Calu3 (cell line): ENCODE measurements at places on chromosomes 11 and 22.

GRCh38 chr22:37077802-37078448 lies 26.4 kb downstream of the KCTD17 start:
- DNase-seq: peak; percentile 84

GRCh38 chr11:30196400-30197206 lies 34.2 kb upstream of the FSHB start:
- DNase-seq: peak; percentile 67

DNA sequence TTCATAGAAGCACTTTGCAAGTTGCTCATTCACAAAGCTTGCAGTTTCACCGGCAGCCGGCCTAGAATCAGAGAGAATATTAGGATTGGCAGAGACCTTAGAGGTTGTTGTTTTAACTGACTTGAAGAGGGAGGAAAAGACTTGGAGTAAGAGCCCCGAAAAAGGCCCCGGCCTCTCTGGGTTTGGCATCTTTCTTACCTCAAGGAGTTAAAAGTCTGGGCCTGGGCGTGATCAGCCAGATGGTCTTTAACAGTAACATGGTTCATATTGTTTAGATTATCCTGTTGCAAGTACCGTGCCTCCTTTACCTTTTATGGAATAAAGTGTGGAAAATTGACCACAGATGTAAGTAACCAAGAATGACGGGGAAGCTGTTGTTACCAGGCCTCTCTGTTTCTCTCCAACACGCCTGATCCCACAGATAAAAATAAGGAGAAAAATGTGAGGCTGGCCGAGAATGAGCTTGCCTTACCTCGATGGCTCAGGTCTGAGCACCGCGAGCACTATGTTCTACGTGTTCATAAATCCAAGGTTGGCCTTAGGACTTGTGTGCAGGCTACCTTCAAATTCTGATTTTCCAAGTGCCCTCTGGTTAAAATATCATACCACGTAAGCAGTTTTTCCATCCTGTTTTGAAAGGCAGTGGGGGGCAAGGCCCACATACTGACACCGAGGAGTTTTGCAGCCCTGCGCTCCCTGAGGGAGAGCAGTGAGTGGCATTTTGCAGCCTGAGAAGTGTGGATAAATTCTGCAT lies 56.4 kb downstream of the PARVA start:
- DNase-seq: no peak

DNA sequence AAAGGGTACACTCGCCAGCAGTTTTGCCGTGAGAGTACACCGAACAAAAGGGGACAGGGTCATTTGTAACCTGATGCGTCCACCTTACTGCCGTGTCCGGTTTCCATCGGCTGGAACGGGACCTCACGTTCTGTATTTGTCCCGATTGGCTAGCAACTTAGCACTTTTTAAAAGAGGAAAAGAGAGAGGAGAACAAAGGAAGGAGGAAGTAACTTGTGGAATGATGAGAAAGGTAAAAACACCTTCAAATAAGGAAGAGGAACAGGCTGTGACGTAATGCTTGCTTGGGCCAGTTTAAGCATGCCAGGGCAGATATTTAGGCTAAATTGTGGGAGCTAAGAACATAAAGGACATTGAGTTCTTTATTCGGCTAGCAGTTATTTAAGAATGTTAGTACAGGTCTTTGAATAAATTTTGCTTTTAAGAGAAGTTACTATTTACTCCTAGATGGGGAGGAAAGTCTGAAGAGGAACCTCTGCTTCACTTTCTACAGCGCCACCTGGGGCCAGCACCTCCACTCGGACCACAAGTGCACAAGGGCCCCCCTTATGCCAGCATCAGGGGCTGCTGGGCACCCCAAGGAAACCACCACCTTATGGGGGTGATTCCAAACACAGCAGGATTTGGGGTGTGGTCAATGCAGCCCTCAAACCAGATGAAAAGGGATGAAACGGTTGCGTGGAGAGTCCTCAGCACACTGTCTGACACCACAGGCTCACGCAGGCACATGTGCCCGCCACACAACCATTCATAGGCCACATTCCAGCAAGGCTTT lies 5.8 kb downstream of the ARSA start:
- DNase-seq: peak; percentile 34

DNA sequence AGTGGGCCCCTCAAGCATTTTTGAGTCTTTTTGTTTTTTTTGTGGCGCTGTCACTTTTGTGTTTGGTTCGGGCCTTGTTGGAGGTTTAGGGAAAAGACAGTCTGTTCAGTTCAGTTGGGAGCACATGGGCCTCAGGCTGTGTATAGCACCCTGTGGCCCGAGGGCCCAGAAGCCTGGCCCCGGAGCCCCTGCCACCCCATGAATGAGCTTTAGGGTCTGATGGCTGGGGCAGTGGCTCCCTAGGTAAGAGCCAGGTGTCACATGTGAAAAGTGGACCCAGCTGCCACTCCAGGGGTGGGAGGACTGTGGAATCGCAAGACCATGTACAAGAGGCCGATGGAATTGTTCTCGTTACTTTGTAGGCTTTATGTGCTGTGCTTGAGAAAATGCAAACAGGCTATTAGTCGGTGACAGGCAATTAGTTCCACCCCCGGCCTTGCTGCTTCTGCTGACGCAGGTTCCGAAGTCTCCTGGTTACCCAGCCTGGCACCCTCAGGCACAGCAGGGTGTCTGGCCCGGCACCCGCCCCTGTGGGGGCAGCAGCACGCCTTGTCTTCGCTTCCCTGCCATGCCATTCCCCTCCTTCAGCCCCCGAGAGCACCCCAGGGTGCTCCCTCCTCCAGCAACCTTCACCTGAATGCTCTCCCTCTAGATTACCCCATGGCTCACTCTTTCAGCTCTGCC lies 38.2 kb upstream of the PARVG start:
- DNase-seq: no peak

DNA sequence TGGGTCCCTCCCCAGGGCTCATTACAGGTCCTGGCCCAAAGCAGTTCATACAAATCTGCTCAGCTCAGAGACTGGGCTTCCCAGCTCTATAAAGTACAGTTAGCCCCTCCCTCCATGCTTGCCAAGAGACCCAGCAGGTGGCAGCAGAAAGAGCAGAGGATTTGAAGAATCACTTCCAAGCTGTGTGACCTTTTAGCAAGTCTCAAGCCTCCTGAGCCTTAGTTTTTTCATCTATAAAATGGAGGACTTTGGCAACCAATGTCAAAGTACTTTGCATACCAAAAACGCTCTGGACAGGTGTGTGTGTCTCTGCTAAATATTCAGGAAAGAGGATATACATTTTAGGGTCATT lies 26.6 kb downstream of the RELT start:
- DNase-seq: no peak

DNA sequence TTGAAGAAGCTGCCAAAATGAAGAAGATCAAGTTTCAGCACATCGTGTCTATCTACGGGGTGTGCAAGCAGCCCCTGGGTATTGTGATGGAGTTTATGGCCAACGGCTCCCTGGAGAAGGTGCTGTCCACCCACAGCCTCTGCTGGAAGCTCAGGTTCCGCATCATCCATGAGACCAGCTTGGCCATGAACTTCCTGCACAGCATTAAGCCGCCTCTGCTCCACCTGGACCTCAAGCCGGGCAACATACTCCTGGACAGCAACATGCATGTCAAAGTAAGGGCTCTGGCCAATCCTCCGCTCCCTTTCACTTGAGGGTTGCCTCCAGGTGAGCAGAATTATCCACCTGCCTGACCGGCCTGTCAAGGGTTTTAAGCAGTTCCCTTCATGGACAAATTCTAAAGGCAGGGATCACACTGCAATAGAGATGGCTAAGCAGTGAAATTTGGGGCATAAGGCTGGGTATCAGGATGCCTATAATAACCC lies 6.0 kb downstream of the ANKK1 start:
- no peak for DNase-seq

DNA sequence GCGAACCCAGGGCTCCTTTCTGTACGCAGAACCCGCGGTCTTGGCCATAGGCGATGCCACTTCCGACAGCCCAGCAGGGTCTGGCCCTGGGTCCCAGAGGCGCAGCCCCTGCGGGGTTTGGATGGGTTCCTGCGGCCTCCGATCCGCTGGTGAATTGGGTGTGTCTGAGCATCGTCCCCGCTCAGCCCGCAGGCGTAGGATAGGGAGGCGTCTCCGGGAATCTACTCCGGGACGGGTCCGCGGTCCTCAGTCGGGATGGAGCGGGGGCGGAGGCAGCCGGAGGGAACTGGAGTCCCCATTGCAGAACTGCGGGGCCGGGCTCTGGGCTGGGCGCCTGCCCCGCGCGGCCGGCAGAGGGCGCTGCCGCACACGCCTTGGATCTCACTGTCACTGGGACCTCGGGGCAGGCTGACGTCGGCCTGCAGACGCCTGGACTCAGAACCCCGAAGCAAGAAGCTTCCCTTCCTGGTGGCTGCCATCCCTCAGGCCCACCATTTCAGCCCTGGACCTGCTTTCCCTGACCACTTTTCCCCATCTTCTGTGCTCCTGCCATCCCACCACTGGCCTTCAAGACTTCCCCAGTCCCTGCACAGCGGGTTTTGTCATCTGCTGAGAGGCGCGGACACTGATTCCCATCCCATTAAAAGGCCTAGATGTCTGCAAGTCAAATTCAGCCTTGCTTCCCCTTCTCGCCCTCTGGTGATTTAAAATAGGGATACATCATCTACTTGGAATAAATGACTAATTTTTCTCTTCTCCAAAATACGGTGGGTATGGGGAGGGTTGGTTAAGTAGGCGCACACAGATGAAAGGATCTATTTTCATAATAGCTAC lies 38.3 kb upstream of the CREB3L1 start:
- DNase-seq: peak; percentile 88

DNA sequence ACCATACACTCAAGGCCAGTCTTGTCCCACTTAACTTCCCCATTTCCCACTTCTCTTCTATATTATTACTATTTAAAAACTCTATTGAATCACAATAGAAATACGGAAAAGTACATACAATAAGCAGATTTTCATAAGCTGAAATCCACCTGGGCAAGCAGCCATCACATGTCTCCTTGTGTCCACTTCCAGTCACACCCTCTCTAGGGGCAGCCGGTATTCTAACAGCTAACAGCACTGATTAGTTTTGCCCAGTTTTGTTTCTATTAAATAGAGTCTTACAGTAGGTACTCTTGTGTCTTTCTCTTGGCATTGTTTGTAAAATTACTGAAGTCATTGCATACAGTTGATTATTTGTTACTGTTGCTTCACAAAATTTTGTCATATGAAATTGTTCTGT lies 37.8 kb downstream of the PPP6R3 start:
- DNase-seq: no peak

DNA sequence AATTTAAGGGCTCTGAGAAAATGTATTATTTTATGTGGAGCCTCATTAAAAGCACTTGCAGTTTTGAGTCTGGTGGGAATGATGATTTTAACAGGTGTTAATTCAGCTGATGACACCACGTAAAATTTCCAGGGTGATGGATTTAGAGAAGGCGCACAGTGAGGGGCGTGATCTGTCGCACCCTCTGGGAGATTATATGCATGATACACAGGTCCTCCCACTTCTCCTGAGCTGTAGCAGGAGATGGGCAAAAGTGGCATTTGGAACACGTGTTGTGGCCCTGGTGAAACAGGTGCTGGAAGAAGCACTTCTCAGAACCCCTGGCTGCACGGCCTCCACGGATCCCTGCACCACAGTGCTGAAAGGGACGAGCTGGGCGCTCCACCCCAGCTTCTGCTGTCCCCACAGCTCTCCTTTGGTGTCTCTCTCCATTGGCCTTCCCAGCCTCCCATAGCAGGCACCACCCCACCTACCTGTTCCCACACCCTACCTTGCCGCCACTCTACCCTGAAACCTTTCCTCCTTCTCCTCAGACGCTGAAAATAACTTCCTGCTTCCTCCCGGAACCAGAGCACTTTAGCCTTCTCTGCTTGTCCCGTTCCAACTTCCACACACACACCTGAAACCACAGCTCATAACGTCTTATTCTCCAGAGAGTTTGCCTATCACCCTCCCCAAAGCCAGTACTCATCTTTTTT lies 6.9 kb upstream of the SORL1 start:
- DNase-seq: no peak

DNA sequence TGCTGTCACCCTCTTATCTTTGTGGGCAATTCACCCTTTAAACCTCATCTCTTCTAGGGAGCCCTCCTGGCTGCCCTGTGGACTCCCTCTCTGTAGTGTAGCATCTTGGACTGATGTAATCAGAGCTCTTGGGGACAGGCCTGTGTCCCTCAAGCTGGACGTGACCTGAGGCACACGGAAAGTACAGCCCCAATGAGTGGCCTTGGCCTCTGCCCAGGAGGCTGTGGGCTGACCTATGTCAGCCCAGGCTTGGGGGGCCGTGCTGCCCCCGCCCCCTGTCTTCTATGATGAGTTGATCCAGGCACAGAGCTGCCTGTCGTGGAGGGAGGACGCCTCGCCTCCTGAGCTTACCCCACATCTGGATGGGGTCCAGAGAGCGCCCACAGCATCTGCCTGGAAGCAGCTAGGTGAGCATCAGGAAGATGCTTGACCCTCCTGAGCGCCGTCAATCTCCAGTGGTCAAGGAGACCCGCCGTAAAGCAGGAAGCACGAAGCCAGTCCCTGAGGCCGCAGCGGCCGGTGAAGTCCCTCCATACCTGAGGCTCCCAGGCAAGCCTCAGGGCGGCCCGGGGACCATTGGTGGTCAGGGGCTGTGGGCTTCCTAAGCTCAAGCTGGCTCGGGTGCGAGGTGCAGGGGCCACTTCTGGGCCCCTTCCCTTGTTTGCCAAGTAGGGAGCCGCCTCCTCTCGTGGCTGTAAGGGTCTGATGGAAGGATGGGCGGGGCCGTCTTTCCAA lies 1136.9 kb downstream of the BRD1 start:
- no peak for DNase-seq

GRCh38 chr11:126329644-126330211 lies 25.8 kb upstream of the ST3GAL4 start:
- no peak for DNase-seq

- no peak for DNase-seq
Measured at GRCh38 chr11:105156231-105156630, 16.7 kb upstream of the CARD18 start.

DNA sequence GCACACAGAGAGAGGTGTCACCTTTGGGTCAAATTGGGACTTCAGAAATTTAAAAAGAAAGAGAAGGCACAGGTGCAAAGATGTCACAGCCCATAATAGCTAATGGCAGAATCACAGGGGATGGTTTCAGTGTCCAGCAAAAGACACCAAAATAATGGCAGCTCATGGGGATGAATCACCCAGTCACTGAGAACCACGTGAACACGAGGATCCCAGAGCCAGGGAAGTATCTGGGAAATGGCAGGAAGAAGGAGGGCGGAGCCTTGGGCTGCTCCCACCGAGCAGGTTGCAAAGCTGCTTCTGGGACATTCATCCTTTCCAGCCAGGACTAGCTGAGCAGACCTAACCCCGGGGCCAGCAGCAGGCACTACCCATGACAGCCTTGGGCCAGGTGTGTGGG lies 45.6 kb downstream of the TRMU start:
- no peak for DNase-seq

GRCh38 chr22:37427711-37428635 lies 694 bp upstream of the ELFN2 start:
- DNase-seq: no peak

- DNase-seq: no peak
Measured at GRCh38 chr11:124898711-124899110, 1.0 kb upstream of the ROBO4 start.

DNA sequence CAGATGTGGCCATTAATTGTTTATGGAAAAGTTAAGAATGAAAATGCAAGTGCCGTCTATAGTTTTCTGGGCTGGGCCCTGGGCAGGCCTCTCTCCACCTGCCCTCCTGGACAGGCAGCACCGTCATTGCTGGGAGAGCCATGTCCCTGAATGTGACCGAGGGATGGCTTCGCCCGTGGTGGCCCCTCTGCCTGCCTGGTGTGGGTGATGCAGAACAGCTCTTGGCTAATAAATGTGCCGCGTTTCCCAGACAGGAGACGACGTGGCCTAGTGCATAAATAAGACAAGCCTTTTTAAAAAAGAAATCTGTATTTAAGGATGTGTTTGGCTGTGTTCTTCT lies 407.3 kb downstream of the TBC1D22A start:
- DNase-seq: no peak

- no peak for DNase-seq
Measured at GRCh38 chr22:46923394-46923793, 160.9 kb downstream of the TBC1D22A start.

GRCh38 chr11:84414920-84415319 lies 1128.8 kb upstream of the CCDC90B start:
- no peak for DNase-seq
